GOT3 (cell line): ENCODE measurements at places on chromosomes 3 and 15.

DNA sequence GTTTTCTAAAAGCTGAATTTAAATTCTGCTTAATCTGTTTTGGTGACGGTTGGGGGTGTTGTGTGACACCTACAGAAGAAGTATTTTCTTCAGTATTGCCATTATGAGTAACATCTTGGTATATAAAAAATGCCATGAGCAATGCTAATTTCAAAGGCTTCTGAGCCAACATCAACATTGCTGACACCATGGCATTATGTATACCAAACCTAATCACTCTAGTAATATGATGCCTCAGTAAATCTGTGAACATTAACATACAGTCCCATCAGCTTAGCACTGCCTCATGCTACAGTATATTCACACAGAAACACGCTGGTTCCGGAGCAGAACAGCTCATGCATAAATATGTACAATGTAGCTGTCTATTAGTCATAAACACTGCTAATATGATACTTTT, 75.8 kb downstream of the ZPLD1 start:
- no peak for DNase-seq

DNA sequence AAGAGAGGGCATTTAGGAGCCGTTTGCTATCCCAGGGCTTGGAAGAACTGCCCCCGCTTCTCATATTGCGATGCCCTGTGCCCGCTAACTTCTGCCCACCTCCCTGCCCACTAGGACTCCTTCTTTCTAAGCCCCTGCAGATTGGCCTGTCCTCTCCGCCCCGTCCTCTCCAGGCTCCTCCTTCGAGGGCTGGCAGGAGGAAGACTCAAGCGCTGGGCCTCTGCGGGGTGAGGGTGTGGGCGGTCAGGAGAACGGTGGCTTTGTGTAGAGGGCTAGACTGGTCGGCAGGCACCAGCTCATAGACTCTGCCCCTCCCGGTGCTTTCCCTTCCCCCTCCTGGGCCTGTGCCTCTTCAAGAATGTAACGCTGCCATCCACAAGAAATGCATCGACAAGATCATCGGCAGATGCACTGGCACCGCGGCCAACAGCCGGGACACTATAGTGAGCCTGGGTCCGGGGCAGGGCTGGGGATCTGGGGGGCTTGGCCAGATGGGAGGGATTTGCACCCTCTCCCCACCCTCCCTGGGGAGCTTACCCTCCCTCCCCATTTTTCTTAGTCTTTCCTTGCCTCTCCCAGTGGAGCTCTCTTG, 21.9 kb downstream of the PRKCD start:
- no peak for DNase-seq

- no peak for DNase-seq
These were observed 823 bp upstream of the CCDC71 start for GRCh38 chr3:49166752-49167556.

- DNase-seq = no peak
These were observed 139.7 kb downstream of the RTP4 start for GRCh38 chr3:187507905-187508304.

DNA sequence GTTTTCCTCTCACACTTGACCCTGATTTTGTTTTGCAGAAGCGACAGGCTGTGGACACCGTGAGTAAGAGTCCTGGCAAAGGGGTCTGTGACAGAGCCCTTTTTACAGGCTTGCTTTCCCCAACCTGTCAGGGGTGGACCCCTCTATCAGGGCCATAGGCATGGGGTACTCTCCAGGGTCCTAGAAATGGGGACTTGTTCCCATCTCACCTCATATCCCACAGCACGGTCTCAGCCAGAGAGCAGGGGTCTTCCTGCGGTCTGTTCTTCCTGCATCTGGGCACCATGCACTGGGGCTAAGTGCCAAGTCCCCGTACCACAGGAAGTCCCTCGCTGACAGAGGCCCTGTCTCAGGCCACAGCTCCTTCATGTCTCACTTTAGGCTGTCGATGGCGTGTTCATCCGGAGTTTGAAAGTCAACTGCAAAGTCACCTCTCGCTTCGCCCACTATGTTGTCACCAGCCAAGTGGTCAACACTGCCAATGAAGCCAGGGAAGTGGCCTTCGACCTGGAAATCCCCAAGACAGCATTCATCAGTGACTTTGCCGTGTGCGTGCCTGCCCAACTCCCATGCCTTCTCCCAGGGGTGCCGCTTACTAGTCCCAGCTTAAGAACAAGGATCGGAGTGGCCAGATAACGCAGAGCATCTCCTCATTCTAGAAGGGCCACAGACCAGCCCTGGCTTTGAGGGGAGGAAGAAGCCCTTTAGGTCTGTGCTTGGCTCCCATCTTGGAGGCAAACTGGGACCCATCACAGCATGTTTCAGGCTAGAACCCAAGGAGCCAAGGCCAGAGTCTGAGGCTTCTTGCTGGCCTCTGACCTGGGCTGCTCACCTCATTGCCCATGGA, 783 bp downstream of the ITIH1 start:
- DNase-seq = no peak

DNA sequence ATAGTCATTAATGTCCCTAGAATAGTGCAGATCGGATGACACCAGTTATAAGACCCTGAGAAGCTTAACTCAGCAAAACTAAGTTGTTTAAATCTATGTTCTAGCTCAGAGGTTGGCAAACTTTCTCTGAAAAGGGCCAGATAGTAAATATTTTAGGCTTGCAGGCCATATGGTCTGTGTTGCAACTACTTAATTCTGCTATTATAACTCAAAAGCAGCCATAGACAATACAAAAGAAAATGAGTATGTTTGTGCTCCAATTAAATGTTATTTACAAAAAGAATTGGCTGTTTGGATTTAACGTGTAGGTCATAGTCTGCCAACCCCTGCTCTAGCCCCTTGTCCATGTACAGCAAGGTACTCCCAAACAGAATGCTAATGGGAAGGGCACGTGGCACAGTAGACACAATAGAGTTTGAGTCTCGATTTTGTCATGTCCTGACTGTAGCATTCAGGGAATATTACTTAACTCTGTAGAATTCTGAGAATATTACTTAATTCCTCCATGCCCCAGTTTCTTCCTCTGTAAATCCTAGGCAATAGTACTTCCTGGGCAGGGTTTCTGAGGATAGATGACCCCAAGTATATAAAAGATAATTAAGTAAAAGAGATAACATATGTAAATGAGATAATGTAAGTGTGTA, 70.5 kb upstream of the ATP2C1 start:
- DNase-seq = no peak

GRCh38 chr3:126516936-126517290, 660 bp downstream of the UROC1 start:
- DNase-seq = no peak

- DNase-seq = no peak
These were observed 49.5 kb downstream of the MCF2L2 start for GRCh38 chr3:183378951-183379350.

DNA sequence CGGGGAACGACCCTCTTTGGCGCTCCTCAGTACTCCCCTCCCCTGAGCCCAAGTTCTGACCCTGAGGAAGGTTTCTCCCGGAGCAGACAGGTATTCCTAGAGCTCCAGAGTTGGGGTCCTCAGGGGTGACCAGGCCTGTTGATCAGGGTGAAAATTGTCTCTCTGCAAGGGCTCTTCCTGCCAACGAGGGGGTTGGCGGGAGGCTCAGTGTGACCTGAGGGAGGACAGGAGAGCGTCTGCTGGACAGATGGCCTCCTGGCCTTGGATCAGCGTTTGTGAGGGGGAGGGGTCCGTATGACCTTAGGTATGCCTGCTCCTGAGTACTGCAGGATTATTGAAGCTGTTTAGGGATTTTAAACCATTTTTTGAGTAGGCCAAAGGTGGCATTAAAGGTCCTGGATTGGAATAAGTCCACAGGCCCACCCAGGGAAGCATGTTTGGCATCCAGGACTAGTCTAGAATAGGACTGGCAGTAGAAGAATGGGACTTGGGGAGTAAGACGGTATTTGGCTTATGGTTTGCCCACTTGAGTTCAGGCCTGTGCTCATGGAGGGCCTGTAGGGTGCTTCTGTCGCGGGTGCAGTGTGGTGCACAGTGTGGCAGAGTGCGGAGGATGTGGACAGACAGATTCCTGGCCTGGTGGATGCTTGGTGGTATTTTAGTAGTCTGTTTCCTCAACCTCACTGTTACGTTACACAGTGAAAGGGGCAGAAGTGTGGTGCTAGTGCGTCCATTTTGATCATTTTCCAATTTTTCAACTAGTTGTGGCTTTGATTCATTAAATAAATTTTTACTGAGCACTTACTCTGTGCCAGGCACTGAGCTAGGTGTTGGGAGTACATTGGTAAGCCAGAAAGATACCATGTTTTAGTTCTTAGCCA, 959 bp downstream of the ZNF592 start:
- DNase-seq = no peak

GRCh38 chr3:23659840-23660430, 145.8 kb upstream of the UBE2E1 start:
- no peak for DNase-seq

DNA sequence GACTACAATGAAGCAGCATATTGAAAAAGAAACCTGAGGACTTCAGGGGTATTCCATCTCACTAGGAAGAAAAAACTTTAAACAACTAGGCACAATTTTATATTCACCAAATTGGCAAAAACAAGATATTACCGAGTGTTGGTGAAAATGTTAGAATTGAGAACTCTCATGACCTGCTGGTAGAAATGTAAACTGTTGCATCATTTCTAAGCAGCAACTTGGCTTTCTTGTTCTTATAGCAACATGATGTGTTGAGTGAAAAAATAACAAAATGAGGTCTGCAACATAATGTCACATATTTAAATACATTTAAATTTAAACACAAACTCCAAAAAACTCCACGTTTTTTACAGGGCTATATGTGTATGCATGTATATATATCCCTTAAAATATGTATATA, 59.0 kb upstream of the SPPL2A start:
- DNase-seq = no peak

DNA sequence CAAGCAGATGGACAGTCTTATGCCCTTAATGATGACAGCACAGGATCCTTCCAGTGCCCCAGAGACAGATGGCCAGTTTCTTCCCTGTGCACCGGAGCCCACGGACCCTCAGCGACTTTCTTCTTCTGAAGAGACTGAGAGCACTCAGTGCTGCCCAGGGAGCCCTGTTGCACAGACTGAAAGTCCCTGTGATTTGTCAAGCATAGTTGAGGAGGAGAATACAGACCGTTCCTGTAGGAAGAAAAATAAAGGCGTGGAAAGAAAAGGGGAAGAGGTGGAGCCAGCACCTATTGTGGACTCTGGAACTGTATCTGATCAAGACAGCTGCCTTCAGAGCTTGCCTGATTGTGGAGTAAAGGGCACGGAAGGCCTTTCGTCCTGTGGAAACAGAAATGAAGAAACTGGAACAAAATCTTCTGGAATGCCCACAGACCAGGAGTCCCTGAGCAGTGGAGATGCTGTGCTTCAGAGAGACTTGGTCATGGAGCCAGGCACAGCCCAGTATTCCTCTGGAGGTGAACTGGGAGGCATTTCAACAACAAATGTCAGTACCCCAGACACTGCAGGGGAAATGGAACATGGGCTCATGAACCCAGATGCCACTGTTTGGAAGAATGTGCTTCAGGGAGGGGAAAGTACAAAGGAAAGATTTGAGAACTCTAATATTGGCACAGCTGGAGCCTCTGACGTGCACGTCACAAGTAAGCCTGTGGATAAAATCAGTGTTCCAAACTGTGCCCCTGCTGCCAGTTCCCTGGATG, 198.7 kb downstream of the AKAP13 start:
- no peak for DNase-seq

GRCh38 chr3:131454501-131454900, 48.3 kb downstream of the MRPL3 start:
- DNase-seq = no peak

- DNase-seq = no peak
These were observed 72.7 kb upstream of the ABI3BP start for GRCh38 chr3:101065962-101066361.

DNA sequence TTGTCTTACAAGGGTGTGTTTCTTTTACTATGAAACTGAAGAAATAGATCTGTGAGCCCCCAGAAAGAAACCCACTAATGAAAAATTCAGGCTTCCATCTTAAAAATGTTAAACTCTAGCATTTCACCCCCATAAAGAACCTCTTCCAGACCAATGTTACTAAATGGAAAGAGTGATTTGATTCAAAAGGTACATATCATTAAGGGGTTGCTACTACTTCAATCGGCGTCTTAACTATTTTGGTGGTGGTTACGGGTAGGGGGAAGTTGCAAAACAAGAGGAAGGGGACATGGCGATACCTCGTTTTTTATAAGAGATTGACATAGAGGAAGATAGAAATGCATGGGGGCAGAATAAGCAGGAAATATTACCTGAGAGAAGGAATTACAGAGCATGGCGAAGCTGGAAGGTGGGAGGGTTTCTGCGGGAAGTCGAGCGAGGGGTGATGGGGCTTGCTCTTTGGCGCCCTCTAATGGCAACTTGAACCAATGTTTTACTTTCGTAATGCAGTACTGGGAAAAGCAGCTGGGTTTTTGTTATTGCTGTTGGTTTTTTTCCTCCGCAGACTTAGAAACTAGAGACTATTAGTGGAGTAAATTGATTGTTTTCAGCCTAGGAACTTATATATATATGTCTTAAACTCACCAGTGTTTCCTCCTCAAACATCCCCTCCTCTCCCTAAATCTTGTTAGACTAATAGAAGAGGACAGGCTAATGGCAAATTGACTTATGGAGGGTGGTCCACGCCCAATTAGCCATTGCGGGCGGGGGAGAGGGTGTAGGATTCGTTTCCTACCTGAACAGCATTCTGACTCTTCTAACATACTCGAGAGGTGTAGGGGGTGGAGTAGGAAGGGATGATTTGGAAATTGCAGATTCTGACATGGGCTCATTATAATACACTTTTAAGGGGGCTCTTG, 11.3 kb upstream of the SOX2 start:
- no peak for DNase-seq

GRCh38 chr3:44993471-44994205, 17.6 kb downstream of the EXOSC7 start:
- no peak for DNase-seq

- DNase-seq = no peak
These were observed 59.8 kb downstream of the WDR76 start for GRCh38 chr15:43886558-43886957.

DNA sequence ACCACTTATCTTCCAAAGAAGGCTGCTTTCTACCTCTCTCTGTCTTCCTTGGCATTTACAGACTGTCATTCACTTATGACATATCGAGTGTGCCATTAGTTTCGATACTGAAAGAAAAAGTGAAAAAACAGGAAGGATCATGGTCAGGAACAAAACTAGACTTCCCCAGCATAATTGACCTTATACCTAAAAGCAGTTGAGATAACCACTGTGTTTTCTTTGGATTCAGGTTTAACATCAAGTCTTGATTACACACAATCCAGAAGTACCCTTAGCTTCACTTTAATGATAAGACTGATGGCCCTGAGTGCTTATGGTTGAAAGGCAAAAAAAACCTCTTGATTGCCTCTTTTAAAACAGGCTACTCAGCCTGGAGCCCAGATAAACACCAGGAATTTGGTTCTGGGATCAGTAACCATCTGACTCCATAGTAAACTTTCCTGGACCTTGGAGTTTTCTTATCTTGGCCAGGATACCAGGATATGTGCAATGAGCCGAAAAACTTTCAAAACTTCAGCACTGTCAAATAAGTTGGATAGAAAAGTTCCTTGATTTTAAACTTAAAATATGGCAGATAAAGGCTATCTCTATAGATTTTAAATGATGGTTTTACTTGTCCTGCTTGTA, 5.0 kb upstream of the UACA start:
- DNase-seq = no peak
